Glomerular endothelial cell (primary cell): ENCODE measurements at places on chromosomes 6 and 20.

DNA sequence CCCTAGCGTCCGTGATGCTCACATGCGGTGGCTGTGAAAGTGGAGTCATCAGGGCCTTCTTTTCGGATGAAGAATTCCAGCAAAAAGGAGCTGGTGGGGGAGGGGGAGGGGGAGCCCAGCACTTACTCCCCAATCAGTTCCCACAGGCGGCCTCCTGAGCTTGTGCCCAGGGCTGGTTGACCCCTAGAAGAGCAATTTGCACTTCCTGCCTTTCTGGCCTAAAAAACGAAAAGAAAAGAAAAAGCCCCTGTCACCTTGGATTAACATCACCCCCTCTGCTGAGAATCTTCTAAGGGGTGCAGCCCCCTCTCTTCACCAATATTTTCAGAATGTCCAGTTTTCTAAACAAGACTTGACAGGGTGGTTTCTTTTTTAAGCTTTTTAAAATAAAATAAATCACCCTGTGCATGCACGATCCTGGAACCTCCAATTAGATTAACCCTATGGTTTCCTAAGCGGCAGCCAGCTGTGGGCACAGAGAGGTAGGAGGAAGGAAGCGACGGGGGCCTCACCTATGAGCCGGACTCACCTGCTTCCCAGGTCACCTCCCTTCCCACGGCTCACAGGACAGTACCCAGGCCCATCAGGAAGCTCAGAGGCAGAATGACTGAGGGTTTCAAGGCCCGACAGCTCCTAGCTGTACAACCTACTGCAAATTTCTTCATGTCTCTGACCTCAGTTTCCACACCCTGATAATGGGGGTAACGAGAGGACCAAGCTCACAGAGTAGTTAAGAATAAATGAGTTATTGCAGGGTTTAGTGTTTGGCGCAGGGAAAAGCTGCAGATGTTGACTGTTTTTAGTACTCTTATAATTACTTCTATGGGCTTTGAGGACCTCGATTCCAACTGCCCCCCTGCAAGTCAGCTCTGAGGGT, 10.5 kb upstream of the TGM2 start:
- no peak for DNase-seq

- DNase-seq: no peak
Measured at GRCh38 chr20:32019563-32020463, 9.6 kb downstream of the CCM2L start.

GRCh38 chr20:57468523-57469417, 56.2 kb downstream of the CTCFL start:
- DNase-seq: no peak

DNA sequence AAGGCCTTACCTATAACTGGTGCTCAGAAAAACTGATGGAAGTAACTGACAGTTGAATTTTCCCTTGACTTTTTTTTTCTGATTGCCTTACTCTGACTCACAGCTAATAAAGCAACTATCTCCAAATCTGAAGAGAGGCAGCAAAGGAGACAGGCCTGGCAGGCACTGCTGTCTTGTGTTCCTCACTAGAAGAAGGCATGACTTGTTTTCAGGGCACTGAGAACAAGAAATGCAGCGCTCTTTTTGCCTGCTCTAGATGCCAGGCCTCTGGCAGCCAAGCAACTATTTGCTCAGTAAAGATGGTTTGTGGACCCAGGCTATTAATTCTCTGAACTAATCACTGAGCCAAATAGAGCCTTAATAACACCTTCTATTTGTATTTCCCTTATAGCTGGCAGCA, 155.1 kb downstream of the PRDM13 start:
- DNase-seq: no peak

DNA sequence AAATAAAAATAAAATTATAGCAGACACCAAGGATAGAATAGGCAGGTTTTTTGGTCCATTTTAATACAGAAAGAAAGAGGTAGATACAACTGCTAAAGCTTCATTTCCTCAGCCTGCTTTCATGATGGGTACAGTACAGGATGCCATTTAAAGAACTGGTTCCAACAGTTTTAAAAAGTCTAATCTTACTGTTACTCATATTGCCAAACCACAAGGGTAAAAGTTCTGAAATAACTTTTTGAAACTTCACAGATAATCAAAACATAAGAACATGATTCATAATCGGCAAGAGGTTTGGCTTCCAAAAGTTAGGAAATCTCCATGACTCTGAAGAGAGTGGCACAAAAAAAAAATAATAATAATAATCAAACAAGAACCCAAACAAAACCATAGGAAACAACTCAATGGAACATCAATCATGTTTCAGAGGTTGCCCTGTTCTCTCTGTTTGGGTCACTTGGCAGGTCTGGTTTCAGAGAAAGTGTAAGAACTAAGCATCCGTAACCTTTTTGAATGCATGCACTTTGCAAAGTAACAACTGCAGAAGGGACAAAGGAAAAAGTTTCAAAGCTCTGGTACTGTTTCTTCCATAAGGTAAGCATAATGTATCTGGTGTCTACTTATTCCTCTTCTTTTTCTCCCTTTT, 79.7 kb downstream of the SMLR1 start:
- no peak for DNase-seq

- DNase-seq: no peak
Measured at GRCh38 chr6:100456141-100456907, 8.4 kb downstream of the SIM1 start.

DNA sequence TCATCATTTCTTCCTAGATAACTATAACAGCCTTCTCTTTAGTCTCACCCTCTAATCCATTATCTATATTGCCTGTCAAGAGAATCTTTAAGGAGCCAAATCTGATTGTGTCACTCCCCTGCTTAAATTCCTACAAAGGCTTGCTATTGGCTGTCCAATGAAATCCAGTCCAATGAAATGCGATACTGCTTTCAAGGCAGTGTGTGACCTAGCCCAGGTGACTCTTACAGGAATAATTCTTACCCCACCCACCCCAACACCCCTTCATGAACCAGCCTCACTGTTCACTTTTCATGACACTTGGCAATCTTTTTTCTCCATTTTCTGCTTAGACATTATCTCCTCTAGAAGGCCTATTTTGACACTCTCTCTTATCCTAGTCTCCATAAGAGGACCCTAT, 163.3 kb upstream of the MARCKS start:
- no peak for DNase-seq

GRCh38 chr6:151014404-151015100, 149.1 kb downstream of the MTHFD1L start:
- no peak for DNase-seq

GRCh38 chr6:140846503-140847261, 1286.0 kb upstream of the GJE1 start:
- DNase-seq: no peak

DNA sequence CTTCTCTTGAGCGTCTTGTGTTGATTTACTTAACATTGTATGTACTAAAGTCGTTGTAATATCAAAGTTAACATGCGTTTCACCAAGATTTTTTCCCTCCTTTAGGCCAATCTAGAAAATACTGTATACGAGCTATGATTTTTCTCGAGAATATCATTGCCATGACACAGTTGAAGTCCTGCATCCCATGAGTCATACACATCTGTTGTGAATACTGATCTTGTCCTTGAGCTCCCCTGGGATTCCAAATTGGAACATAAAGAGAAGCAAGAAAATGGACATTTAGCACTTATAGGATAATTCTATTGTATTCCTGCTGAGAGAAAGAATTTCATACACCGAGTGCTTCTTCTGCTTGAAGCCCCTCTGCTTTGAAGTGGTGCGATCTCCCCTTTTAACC, 109.6 kb downstream of the SLC35B3 start:
- DNase-seq: no peak

DNA sequence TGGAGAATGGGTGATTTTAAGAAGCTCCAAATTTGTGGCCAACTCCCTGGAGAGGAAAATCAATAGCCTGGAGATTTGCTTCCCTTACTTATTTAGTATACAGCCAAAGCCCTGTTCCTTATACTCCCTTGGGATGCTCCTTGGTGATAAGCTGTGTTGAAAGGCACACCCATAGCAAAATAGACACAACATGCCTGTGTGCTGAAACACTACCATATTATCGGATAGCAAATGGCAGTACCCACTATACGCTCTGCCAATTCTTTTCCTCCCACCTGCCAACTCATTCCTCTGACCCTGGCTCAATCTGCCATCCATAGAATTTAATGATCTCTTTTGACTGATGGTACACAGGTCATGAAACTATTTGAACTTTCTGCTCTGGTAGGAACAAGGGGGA, 98.2 kb downstream of the CLIC5 start:
- no peak for DNase-seq

GRCh38 chr20:34018166-34018565, 24.5 kb downstream of the RALY start:
- DNase-seq: no peak

DNA sequence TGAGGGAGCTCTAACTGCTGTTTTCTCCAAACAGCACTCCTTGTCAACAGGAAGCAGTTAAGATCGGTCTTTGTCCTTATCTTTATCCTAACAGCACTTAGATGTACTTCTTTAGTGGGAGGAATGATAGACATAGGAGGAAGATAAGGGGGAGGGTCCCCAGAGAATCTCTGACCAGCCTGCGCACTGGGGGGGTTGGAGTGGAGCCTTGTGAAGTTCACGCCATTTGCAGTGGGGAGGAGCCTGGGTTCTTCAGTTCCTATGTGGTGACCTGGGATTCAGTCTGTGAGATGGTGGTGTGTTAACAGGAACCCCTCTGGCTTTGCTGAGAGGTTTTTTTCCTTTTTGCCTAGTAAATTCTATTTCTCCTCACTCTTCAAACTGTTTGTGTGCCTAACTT, 18.1 kb upstream of the ASCC3 start:
- no peak for DNase-seq

DNA sequence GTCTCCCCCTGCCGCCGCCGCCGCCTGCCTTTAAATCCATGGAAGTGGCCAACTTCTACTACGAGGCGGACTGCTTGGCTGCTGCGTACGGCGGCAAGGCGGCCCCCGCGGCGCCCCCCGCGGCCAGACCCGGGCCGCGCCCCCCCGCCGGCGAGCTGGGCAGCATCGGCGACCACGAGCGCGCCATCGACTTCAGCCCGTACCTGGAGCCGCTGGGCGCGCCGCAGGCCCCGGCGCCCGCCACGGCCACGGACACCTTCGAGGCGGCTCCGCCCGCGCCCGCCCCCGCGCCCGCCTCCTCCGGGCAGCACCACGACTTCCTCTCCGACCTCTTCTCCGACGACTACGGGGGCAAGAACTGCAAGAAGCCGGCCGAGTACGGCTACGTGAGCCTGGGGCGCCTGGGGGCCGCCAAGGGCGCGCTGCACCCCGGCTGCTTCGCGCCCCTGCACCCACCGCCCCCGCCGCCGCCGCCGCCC, 474 bp downstream of the CEBPB start:
- DNase-seq: no peak

DNA sequence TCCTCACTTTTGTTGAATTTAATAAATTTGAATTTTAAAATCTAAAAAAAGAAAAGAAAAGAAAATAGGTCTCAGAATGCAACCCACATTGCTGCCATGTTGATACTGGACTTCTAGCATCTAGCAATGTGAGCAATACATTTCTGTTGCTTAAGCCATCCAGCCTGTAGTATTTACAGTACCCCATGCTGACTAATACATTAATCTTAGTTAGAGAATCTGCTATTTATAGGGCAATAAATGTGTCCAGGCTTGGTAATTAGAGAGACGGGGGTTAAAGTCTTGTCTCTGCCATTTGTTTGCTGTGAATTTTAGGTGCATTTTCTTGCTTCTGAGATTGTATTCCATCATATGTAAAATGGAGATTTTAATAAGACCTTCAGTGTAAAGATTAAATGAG, 471.3 kb downstream of the DHX35 start:
- DNase-seq: no peak

GRCh38 chr6:166570929-166571713, 15.4 kb downstream of the RAMACL start:
- no peak for DNase-seq

DNA sequence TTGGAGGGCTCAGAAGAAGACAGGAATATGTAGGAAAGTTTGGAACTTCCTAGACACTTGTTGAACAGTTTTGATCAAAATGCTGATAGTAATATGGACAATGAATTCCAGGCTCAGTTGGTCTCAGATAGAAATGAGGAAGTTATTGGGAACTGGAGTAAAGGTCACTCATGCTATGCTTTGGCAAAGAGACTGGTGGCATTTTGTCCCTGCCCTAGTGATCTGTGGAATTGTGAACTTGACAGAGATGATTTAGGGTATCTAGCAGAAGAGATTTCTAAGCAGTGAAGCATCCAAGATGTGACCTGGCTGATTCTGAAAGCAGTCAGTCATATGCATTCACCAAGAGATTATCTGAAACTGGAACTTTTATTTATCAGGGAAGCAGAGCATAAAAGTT, 45.1 kb downstream of the FRK start:
- no peak for DNase-seq

GRCh38 chr6:151721146-151721545, 86.3 kb upstream of the ESR1 start:
- DNase-seq: no peak

DNA sequence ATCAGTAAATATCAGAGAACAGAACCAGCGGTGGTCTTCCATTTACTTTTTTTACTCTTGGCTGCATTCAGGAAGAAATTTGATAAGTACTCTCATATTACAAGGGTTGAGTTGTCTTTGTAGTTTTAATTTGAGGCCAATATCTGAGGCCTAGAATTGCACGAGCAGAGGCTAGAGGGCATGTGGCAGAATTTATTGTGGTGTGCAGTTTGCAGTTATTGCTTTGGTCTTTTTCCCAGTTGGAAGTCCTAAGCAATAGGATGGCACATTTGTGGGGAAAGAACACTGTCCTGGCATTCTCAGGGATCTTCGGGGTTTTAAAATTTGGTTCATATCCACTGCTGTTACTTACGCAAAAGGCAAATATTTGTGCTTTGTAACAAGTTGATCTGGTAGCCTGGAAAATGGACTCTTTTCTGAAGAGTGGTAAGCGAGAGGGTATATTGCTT, 66.0 kb downstream of the CTNNBL1 start:
- no peak for DNase-seq

GRCh38 chr20:15916623-15917022, 656.6 kb downstream of the KIF16B start:
- DNase-seq: no peak

- DNase-seq: no peak
Measured at GRCh38 chr6:104704191-104704590, 155.5 kb downstream of the HACE1 start.

GRCh38 chr20:19205981-19206396, 6.5 kb upstream of the SLC24A3 start:
- DNase-seq: no peak

- DNase-seq: no peak
Measured at GRCh38 chr6:25560865-25561264, 91.2 kb upstream of the SCGN start.

GRCh38 chr6:83459663-83460062, 28.8 kb upstream of the ME1 start:
- no peak for DNase-seq
